ENCODE measurements at places on chromosomes 13 and 19.

- peak; percentile 48 for DNase-seq
Measured at GRCh38 chr13:43006893-43007631, 15.0 kb upstream of the EPSTI1 start.

DNA sequence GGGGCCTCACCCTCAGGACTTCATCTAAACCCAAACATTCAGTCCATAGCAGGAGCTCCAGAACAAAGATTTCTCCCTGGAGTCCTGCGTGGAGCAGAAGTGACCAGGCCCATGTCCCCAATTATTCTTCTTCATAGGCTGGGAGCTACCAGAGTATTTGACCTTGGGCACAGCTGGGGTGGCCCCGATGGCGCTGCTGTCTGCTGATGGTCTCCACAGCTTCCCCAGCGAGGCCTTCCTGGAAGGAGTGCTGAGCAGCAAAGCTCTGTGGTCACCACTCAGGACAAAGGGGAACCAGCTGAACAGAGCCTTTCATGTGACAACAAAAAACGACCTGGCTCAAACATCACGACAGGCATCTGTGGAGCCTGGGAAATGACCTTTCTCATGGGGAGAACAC is 62.7 kb upstream of the ARGLU1 start:
- DNase-seq, result no peak

- DNase-seq, result no peak
Measured at GRCh38 chr19:14848822-14849221, at the start of gene OR7A10. OR7A10 (minus strand) TSS chr19:14848922; CDS start chr19:14841877, 7,045 bp downstream.

DNA sequence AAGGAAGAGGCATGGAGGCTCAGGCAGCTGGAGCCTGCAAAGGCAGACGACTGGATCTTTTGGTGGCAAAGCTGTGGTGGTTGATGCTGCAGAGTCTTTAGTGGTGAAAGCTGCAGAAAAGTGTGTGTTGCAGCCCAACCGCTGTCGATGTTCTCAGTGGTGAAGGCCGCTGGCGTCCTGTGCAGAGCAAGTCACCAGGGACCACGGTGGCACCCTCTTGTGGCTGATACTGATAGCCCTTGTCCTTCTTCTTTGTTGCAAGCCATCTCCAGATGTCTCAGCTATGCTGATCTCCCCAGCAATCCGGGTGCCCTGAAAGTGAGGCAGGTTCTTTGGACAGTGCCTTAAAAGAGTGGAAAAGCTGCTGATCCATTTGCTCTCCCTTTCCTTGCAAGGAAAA is 610.9 kb upstream of the PCDH9 start:
- DNase-seq, result no peak

DNA sequence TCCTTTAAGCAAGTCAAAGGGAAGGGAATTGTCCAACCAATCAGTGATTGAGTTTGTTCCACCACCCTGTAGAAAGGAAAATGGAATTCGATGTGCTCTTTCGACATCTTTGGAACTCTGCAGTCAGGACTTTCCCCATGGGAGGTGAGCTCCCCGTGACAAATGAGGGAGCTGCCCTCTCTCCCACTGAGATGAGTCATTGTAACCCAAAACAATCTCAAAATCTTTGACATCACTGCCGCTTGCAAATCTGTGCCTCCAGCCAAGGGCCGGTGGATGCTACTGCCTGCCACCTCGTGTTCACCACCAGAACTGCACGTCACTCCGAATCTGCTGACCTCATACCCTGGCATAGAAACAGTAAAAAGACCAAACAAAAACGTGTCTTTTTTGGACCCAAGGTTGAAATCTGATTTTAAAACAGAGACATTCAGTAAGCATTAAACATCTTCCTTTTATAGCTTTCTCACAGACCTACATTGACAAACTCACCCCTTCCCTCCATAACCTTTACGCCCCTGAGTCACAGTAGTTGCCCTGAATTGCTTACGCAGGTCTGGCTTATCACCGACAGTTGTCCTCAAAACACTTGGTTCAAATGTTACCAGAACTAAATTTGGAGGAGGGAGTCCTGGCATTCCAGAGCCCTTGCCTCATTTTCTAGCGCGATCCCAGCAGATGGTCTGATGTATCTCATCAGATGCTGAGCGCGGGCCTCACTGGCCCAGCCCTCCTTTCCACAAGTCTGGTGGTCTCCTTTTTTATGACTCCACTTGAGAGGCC is 105.2 kb downstream of the COL4A2 start:
- peak; percentile 87 for DNase-seq

- no peak for DNase-seq
Measured at GRCh38 chr13:47250146-47250545, 353.3 kb upstream of the HTR2A start.

- no peak for DNase-seq
Measured at GRCh38 chr13:24985107-24985506, 110.8 kb upstream of the PABPC3 start.
